ENCODE measurements at places on chromosomes 2 and 18.

- DNase-seq, result no peak
Observed at GRCh38 chr2:227973241-227973640, 101.8 kb downstream of the DAW1 start.

- no peak for DNase-seq
Observed at GRCh38 chr2:194545978-194546377, 1111.0 kb upstream of the SLC39A10 start.

DNA sequence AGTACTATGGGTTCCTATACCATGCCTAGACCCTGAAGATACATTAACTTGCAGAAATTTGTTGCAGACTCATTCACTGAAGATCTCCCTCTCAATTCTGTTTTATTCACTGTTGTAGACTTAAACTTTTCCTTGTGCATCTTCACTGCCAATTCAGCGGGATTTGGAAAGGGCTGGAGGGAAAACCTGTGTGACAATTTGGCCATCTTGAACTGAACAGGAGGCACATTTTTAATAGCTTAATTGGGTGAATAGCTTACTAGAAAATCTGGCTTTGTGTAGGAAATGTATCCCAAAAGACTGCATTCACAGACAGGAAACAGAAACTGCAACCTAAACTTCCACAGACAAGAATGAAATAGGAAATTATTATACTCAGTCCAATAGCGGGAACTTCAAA is 512.3 kb downstream of the XIRP2 start:
- DNase-seq, result no peak

DNA sequence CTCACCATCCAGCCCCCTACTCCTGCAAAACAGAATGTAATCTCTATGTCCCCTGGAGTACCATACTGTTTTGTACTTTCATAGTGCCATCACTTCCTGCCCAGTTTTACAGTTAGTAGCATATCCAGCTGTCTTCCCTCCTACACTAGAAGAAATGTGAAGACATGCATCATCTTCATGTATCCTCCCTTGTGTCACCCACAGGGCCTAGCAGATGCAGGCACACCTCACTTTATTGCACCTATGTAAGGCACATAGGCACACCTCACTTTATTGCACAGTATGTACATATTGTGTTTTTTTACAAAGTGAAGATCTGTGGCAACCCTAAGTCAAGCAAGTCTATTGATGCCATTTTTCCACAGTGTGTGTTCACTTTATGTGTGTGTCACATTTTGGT is 12.0 kb downstream of the DNAJC27 start:
- no peak for DNase-seq

DNA sequence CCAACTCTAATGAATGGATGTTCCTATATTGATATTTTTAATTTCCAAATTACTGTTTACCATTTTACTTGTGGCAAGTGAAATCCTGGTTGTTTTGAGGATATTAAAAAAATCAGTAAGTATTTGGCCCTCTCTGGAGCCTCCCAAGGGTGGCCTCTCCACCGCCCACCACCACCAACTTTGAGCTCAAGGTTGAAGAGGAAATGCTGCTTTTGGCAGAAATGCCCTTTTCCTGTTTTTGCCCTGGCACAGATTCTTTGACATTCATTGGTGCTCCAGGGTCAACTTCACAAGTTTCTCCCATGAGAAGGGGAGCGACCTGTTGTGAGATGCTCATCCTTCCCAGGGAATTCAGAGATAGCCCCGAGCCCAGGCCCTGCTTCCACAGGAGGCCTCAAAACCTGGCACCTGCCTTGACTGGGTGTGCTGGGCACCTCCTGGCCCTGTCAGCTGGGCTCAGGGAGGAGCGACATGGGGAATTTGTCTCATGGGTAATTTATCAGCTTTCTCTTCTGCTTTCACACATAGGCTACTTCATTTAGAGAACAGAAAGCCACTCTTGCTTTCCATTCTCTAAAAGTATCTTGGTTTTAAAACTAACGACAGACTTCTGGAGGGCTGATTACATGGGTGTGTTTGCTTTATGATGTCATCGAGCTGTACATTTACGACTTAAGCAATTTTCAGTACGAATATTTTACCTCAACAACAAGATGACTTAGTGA is 6.9 kb downstream of the CD8A start:
- no peak for DNase-seq

DNA sequence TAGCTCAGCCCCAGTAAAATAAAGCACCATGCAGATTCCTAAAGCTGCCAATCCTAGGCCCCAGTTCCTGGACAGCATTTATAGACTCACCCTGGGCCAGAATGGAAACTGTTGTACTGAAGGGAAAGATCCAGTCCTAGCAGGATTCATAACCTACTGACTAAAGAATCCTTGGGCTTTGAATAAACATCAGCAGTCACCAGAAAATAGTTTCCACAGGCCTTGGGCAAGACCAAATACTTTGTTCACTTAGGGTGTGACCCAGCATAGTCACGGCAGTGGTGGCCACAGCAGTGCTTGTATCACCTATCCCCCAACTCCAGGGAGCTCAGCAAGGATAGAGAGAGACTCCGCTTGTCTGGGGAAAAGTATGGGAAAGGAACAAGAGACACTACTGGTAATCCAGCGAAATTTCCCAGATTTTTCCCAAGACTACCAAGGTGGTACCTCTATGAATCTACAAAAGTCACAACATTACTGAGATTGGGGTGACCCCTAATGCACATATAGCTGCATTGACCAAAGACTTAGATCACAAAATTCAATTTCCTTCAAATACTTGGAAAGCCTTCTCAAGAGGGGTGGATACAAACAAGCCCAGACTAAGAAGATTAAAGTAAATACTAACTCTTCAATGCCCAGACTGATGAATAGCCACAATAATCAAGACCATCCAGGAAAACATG is 748.1 kb upstream of the LRATD1 start:
- no peak for DNase-seq

DNA sequence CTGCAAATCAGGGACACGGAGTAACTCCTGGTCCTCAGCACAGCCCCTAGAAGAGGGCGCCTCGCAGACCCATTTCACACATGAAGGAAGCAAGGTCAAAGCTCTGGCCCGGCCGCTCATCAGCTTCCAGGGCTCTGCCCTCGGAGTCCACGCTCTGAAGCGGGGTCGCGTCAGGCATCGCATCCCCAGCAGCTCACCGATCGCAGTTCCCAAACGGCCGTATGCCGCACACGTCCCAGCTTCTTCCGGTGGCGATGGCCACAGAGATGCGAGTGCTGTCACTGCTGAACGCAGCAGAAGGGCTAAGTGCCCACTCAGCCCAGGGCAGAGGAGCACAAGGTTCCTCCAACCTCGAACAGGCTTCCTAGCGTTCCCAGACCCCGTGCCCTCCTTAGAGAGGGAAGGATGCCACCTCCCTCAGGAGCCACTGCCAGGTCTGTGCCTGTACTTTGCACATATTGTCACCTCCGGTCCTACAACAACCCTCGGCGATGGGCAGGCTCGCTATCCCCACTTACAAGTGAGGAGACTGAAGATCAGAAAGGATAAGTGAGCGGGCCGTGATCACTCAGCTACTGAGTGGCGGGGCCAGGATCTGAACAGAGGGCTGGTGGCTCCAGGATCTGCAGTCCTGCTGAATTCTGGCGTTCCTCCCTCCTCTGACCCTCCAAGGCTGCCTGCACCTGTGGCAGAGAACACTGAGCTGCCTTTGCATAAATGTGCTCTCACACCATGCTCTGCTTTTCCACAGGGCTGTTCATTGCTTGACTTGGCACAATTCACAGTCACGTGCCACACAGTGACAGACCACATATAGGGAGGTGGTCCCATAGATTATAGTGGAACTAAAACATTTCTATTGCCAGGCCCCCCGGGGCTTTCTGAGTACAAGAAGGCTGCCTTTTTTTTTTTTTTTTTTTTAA is 71.4 kb downstream of the COPS8 start:
- no peak for DNase-seq

DNA sequence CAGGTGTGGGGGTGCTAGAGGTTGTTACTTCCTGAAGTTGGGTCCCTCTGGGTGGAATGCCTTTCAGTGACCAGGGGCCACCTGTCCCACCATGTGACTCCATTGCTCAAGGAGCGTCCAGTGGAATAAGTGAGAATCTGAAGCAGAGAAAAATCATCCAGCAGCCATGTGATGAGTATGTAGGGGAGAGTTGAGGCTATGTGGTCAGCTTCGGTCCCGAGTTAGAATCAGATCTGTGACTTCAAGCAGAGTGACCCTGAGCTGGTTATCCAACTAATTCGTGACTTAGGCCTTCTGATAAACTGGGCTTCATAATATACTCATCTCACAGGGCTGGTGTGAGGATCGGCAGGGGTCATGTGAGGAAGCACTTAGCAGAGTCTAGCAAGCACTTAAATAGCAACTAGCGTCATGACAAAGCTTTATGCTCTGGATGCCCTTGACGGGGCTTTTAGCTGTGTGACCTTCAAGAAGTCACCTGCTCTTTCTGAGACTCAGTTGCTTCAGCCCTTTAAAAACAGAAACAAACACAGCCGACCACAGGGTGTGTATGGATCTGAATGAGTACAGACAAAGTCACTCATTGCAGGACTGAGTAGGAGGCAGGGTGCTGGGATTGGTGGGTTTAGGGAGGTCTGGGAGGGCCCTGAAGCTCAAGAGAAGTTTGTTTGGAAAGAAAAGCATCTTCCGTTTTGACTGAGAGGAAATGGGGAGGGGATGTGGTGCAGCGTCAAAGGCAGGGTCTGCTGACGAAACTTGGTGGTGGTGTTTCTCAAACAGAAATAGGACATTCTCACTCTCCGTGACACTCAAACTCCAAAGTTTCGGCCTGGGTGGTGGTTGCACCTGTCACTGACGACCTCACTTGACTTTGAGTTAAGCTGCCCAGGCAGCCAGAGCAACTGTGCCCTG is 264.0 kb upstream of the CXCR4 start:
- peak; percentile 24 for DNase-seq
